ENCODE measurements at places on chromosomes 7 and 10. TPM values are rescaled to one million over a fixed set of nuclear protein-coding genes. Genes with fewer than 3 reads are reported as not detected.
A peak's percentile ranks its signal among the peaks of the same experiment; 100 is the strongest.

GRCh38 chr7:156475666-156476065 is 164.9 kb upstream of the RNF32 start:
- no peak overlapping the region for H3K4me3 ChIP-seq
- H3K4me1 ChIP-seq: peaks cover 22% of the 10 kb centered on the region
- H3K27ac ChIP-seq: peak overlapping the region; percentile 55
- no peak for DNase-seq
- peaks cover 6% of the 10 kb centered on the region for H3K36me3 ChIP-seq

DNA sequence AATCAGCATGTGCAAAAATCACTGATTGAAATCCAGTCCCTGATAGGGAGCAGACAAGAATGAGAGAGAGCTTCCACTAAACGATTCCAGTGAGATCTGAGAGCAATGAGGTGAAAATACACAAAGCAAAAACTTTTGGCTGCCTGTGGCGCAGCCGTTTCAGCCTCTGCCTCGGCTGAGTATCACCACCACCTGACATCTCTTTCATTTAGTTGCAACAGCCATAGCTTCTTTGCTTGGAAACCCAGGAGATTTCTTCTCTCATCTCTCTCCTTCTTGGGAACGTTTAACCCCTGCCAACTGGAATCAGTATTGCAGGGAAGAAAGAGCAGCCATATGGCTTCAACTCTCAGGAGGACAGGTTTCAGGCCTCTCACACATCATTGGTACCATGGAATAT is 237.3 kb upstream of the AGK start:
- no peaks in the 10 kb centered on the region for H3K36me3 ChIP-seq
- H3K4me1 ChIP-seq: no peaks in the 10 kb centered on the region
- no peak for DNase-seq
- no peak overlapping the region for H3K4me3 ChIP-seq

GRCh38 chr10:128741180-128741579 is 615.0 kb upstream of the MKI67 start:
- no peak overlapping the region for H3K4me3 ChIP-seq
- no peaks in the 10 kb centered on the region for H3K36me3 ChIP-seq
- no peaks in the 10 kb centered on the region for H3K4me1 ChIP-seq
- H3K27ac ChIP-seq: no peak overlapping the region
- peaks cover 5% of the 10 kb centered on the region for H3K27me3 ChIP-seq
- DNase-seq: no peak

GRCh38 chr10:69080226-69080625 is 7.7 kb upstream of the SRGN start:
- H3K36me3 ChIP-seq: no peaks in the 10 kb centered on the region
- no peaks in the 10 kb centered on the region for H3K4me1 ChIP-seq

DNA sequence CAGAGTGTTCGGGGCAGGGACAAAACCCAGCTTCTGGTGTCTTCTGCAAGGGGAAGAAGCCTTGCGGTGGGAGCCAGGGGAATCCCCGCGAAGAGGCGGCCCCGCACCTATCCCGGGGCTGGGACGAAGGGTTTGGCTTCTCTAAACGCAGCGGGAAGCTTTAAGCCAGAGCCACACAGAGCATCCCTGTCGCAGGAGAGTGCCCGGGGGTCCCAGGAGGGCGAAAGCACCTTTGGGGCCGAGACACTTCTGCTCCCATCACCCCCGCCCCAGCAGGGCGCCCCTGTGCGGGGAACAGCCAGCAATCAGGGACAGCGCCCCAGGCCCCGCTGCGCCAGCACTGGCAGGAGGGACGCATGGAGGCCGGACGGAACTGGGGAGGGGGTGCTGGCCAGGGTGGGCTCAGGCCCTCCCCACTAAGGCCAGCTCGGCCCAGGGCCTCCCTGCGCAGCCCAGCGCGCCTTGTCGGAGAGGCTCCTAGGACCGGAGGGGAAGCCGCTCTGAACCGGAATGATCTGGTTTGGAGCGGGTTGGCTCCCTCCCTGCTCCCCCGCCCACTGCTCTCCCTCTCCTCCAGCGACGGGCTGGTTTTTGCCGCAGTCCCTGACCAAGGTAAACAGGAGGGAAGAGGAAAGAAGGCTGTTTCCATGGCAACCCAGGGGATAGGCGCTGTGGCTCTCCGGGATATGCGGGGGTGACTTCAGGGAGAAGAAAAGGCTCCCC is 63.9 kb downstream of the TMEM209 start:
- peaks cover 25% of the 10 kb centered on the region for H3K4me1 ChIP-seq
- H3K27ac ChIP-seq: peak overlapping the region; percentile 82
- no peak for DNase-seq
- peak overlapping the region; percentile 45 for H3K4me3 ChIP-seq
- H3K36me3 ChIP-seq: peaks cover 7% of the 10 kb centered on the region

GRCh38 chr10:34933676-34934075 is 118.6 kb upstream of the PARD3 start:
- no peaks in the 10 kb centered on the region for H3K27me3 ChIP-seq
- peak overlapping the region; percentile 41 for H3K27ac ChIP-seq
- H3K4me3 ChIP-seq: no peak overlapping the region
- no peaks in the 10 kb centered on the region for H3K36me3 ChIP-seq
- peaks cover 19% of the 10 kb centered on the region for H3K4me1 ChIP-seq

- no peak for DNase-seq
- no peak overlapping the region for H3K4me3 ChIP-seq
- H3K27ac ChIP-seq: no peak overlapping the region
- H3K4me1 ChIP-seq: no peaks in the 10 kb centered on the region
- peaks cover 6% of the 10 kb centered on the region for H3K27me3 ChIP-seq
- H3K36me3 ChIP-seq: no peaks in the 10 kb centered on the region
Observed at GRCh38 chr7:86453454-86453853, 190.3 kb upstream of the GRM3 start.

- DNase-seq: no peak
- H3K27me3 ChIP-seq: peaks cover 3% of the 10 kb centered on the region
- H3K4me1 ChIP-seq: peaks cover 23% of the 10 kb centered on the region
- no peak overlapping the region for H3K4me3 ChIP-seq
- H3K27ac ChIP-seq: no peak overlapping the region
- H3K36me3 ChIP-seq: no peaks in the 10 kb centered on the region
Observed at GRCh38 chr10:114380060-114380459, 24.2 kb downstream of the AFAP1L2 start.

DNA sequence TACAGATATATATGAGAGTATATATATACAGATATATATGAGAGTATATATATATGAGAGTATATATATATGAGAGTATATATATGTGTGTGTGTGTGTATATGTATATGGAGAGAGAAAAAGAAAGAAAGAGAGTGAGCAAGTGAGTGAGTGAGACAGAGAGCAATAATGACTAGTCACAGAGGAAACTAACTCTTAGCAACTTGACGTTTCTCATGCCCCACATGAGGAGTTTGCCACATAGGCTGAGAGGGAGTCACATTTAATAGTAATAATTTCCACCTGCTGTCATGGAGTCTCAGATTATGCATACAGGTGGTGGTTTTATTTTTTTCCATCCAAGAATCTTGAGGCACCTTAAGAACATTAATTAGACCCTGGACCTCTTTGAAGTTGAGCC is 199.9 kb downstream of the GATA3 start:
- no peaks in the 10 kb centered on the region for H3K4me1 ChIP-seq
- H3K27ac ChIP-seq: no peak overlapping the region
- H3K27me3 ChIP-seq: no peaks in the 10 kb centered on the region
- no peaks in the 10 kb centered on the region for H3K36me3 ChIP-seq
- no peak overlapping the region for H3K4me3 ChIP-seq

DNA sequence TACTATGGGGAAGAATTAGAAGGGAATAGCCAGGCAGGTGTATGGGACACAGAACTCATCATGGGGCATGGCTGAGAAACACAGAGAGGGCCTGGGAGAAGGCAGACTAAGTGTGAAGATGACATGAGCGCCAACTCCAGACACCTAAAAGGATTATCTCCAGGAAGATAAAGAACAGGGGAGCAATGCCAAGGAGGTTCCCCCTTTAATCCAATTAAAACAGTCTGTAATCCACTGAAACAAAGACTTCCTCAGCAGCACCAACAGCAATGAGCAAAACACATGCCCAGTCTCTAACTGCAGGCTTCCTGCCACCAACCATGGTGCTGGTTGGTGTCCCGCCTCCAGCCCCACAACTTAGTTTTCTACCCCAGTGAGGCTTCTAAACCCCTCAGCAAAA is 108.9 kb downstream of the GRID1 start:
- H3K4me3 ChIP-seq: no peak overlapping the region
- peaks cover 13% of the 10 kb centered on the region for H3K27me3 ChIP-seq

- H3K4me3 ChIP-seq: no peak overlapping the region
- no peaks in the 10 kb centered on the region for H3K36me3 ChIP-seq
- H3K4me1 ChIP-seq: peaks cover 10% of the 10 kb centered on the region
- DNase-seq: no peak
- H3K27me3 ChIP-seq: no peaks in the 10 kb centered on the region
Observed at GRCh38 chr7:46610746-46611145, 689.7 kb upstream of the IGFBP3 start.

- no peak for DNase-seq
- H3K27me3 ChIP-seq: no peaks in the 10 kb centered on the region
- peak overlapping the region; percentile 57 for H3K4me3 ChIP-seq
- peaks cover 2% of the 10 kb centered on the region for H3K36me3 ChIP-seq
- H3K27ac ChIP-seq: peak overlapping the region; percentile 63
- H3K4me1 ChIP-seq: peaks cover 22% of the 10 kb centered on the region
Observed at GRCh38 chr10:24723386-24723787, 300 bp downstream of the ARHGAP21 start.

Gene HTRA1
- 1,485 TPM for total RNA-seq

Gene CUX1
- 154 TPM for total RNA-seq

Gene BHLHA15
- total RNA-seq: 1.2 TPM

Gene COL28A1
- total RNA-seq: 0.25 TPM

Measured in chondrocyte (in vitro differentiated cells).